ENCODE measurements at places on chromosomes 12 and 14. TPM values are rescaled to one million over a fixed set of nuclear protein-coding genes. Genes with fewer than 3 reads are reported as not detected.

GRCh38 chr12:5272018-5272785, 159.7 kb upstream of the NTF3 start:
- no peak for DNase-seq

DNA sequence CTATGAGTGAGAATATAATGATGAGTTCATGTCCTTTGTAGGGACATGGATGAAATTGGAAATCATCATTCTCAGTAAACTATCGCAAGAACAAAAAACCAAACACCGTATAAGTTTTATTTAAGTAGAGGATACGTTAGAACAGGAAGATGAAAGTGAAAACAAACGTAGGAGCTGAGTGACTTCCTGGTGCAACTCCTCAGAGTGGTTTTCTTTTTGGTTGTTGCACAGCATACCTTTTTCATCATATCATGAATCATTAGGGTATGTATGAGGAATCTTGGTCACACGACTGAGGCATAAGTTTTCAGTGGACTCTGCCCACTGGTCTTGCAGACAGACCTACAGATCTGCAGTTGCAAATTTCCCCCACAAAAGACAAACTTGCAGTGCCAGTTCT, 199.0 kb downstream of the LRFN5 start:
- no peak for DNase-seq

GRCh38 chr12:120199595-120200306, 1.2 kb downstream of the RPLP0 start:
- no peak for DNase-seq

- no peak for DNase-seq
Measured at GRCh38 chr12:14315501-14315900, 50.0 kb upstream of the ATF7IP start.

DNA sequence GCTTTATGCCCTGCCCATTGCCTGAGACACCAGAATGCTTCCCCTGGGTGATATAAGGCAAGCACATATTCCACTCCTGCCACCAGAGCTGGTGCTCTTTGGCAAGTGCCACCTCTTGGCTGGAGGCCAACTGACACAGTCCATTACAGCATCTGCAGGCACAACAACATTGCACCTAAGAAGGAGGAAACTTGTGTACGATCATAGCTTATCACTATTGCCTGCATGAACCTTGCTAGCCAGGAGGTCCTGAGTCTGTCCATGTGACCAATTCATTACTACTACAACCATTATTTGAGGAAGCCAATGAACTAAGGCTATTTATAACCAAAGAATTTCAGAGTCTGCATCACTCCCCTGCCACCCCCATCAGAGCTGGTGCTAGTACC, 119.8 kb upstream of the SCAF11 start:
- DNase-seq = no peak

- no peak for DNase-seq
Measured at GRCh38 chr14:91872517-91873470, 5.5 kb upstream of the TC2N start.

The OAS2 gene
- polyA plus RNA-seq = 50.0 TPM

Data from GM12878 (cell line).